ENCODE measurements at places on chromosomes 5 and 9. TPM values are rescaled to one million over a fixed set of nuclear protein-coding genes. Genes with fewer than 3 reads are reported as not detected.

PDE8B gene
- 4.3 TPM for total RNA-seq

NXNL2 gene
- 0.74 TPM for total RNA-seq

NKD2 gene
- 3.2 TPM for total RNA-seq

JAKMIP2 gene
- 8.2 TPM for total RNA-seq

DNAI1 gene
- total RNA-seq, result 0.52 TPM

DNA sequence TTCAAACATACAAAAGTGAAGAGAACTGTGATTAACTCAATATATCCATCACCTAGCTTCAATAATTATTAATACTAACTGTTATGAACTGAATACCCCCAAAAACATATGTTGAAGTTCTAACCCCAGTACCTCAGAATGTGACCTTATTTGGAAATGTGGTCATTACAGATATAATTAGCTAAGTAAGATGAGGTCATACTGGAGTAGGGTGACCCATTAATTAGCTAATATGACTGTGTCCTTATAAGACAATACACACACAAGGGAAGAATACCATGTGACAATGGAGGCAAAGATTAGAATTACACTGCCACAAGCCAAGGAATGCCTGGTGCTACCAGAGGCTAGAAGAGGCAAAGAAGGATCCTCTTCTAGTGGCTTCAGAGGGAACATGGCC lies 7.8 kb downstream of the RRAGA start:
- peaks cover 35% of the 10 kb centered on the region for H3K36me3 ChIP-seq
- no peaks in the 10 kb centered on the region for H3K27me3 ChIP-seq
- peak overlapping the region; percentile 3 for H3K27ac ChIP-seq
- no peaks in the 10 kb centered on the region for H3K4me1 ChIP-seq
- no peak overlapping the region for H3K4me3 ChIP-seq

DNA sequence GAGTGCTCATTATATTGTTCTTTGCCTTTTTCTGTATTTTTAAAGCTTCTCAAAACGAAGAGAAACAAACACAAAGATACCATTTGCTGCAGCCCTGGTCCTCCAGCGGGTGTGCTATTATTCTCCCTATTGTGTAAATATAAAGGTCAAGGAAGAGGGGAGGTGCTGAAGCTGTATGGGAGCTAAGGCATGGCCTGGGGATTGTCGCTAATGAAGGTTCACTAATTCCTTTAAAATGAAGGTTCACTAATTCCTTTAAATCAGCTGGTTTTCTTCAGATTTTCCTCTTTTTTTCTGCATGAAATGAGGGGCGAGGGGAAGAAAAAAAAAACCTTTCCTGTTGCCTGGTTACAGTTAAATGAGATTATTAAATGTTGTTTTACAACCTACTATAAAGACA lies 74.5 kb upstream of the MAP1B start:
- peak overlapping the region; percentile 81 for H3K27ac ChIP-seq
- no peaks in the 10 kb centered on the region for H3K27me3 ChIP-seq
- no peaks in the 10 kb centered on the region for H3K36me3 ChIP-seq
- DNase-seq, result peak; percentile 84
- H3K4me3 ChIP-seq, result peak overlapping the region; percentile 28
- peaks cover 63% of the 10 kb centered on the region for H3K4me1 ChIP-seq

GRCh38 chr9:100084734-100085133 lies 14.1 kb downstream of the ERP44 start:
- no peaks in the 10 kb centered on the region for H3K27me3 ChIP-seq
- H3K36me3 ChIP-seq, result no peaks in the 10 kb centered on the region
- no peak for DNase-seq

GRCh38 chr5:6705959-6706358 lies 7.3 kb upstream of the TENT4A start:
- H3K36me3 ChIP-seq, result no peaks in the 10 kb centered on the region
- peaks cover 13% of the 10 kb centered on the region for H3K27me3 ChIP-seq
- H3K27ac ChIP-seq, result no peak overlapping the region
- H3K4me3 ChIP-seq, result no peak overlapping the region

DNA sequence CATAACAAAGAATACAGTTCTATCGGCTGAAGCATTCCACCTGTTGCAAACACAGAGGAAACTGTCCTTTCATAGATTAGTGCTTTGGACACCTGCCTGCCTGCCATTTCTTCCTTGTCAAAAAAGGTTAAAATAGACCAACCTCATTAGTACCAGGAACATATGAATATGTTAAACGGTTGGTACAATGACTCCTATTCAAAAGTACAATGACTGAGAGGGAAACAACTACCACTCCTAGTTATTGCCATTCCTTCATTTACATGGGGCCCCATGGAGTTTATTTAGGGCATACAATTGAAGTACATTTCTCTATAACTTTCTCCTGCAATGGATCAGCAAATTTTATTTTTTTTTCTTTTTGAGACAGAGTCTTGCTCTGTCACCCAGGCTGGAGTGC lies 77.4 kb upstream of the PIP5K1B start:
- no peak for DNase-seq
- no peak overlapping the region for H3K4me3 ChIP-seq
- no peak overlapping the region for H3K27ac ChIP-seq
- H3K27me3 ChIP-seq, result peaks cover 17% of the 10 kb centered on the region
- H3K4me1 ChIP-seq, result no peaks in the 10 kb centered on the region

- H3K4me3 ChIP-seq, result no peak overlapping the region
- DNase-seq, result no peak
- H3K36me3 ChIP-seq, result no peaks in the 10 kb centered on the region
- H3K4me1 ChIP-seq, result no peaks in the 10 kb centered on the region
Observed at GRCh38 chr5:64299805-64300204, 134.2 kb downstream of the RNF180 start.

DNA sequence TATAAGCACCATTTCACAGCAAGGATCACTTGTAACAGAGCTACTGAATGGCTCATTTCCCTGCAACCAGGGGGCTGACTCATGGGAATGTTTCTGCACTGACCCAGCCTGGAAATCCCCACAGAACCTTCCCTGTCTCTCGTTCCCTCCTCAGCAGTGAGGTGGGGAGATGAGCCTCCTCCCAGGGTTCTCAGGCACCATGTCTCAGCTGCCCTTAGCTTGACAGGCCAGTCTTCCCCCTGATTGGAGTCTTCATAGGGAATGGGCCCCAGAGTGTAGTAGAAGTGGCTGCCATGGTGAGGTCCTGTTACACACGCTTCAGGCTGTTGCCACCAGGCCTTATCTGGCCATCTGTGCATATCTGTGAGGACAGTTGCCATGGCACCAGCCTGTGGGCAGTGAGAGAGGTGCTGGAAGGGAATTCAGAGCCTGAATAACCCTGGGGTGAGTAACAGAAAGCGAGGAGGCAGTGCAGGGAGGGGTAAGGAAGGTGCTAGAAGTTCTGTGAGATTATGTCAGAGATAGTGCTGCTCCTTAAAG lies 324.4 kb downstream of the ENC1 start:
- no peaks in the 10 kb centered on the region for H3K27me3 ChIP-seq
- H3K4me1 ChIP-seq, result peaks cover 5% of the 10 kb centered on the region
- peak; percentile 8 for DNase-seq
- H3K36me3 ChIP-seq, result no peaks in the 10 kb centered on the region
- no peak overlapping the region for H3K4me3 ChIP-seq
- no peak overlapping the region for H3K27ac ChIP-seq

DNA sequence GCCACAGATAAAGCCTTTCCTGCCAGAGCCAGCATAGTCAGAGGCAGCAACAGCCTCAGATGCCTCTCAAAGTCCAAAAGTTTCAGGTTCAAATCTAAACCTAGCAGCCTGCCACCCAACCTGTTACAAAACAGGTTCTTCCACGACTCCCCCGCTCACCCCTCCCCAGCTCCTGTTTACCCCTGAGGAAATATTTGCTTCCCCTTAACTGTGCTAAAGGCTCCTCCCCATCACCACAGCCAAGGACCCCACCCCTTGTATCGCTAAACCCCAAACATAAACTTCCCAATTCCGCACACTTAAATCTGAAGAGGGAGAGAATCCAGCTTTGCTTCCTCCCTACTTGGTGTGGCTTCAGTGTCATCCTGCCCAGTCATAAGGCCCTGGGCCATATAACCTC lies 15.4 kb upstream of the VDAC1 start:
- no peaks in the 10 kb centered on the region for H3K27me3 ChIP-seq
- no peak overlapping the region for H3K27ac ChIP-seq
- H3K4me3 ChIP-seq, result no peak overlapping the region

GRCh38 chr9:34139477-34140146 lies 13.1 kb upstream of the DCAF12 start:
- H3K27me3 ChIP-seq, result no peaks in the 10 kb centered on the region
- DNase-seq, result no peak
- no peak overlapping the region for H3K27ac ChIP-seq
- no peaks in the 10 kb centered on the region for H3K4me1 ChIP-seq

- no peaks in the 10 kb centered on the region for H3K27me3 ChIP-seq
- H3K4me3 ChIP-seq, result no peak overlapping the region
- H3K36me3 ChIP-seq, result no peaks in the 10 kb centered on the region
- DNase-seq, result peak; percentile 45
- H3K4me1 ChIP-seq, result peaks cover 6% of the 10 kb centered on the region
Observed at GRCh38 chr9:18795947-18796671, 236.9 kb downstream of the SAXO1 start.

GRCh38 chr5:107218457-107219193 lies 452.1 kb downstream of the EFNA5 start:
- H3K4me1 ChIP-seq, result no peaks in the 10 kb centered on the region
- no peak overlapping the region for H3K27ac ChIP-seq
- no peaks in the 10 kb centered on the region for H3K27me3 ChIP-seq
- no peak for DNase-seq

GRCh38 chr5:34484216-34484920 lies 171.8 kb upstream of the RAI14 start:
- DNase-seq, result no peak
- no peaks in the 10 kb centered on the region for H3K27me3 ChIP-seq
- H3K27ac ChIP-seq, result peak overlapping the region; percentile 49
- H3K4me3 ChIP-seq, result no peak overlapping the region
- peaks cover 26% of the 10 kb centered on the region for H3K4me1 ChIP-seq
- no peaks in the 10 kb centered on the region for H3K36me3 ChIP-seq

DNA sequence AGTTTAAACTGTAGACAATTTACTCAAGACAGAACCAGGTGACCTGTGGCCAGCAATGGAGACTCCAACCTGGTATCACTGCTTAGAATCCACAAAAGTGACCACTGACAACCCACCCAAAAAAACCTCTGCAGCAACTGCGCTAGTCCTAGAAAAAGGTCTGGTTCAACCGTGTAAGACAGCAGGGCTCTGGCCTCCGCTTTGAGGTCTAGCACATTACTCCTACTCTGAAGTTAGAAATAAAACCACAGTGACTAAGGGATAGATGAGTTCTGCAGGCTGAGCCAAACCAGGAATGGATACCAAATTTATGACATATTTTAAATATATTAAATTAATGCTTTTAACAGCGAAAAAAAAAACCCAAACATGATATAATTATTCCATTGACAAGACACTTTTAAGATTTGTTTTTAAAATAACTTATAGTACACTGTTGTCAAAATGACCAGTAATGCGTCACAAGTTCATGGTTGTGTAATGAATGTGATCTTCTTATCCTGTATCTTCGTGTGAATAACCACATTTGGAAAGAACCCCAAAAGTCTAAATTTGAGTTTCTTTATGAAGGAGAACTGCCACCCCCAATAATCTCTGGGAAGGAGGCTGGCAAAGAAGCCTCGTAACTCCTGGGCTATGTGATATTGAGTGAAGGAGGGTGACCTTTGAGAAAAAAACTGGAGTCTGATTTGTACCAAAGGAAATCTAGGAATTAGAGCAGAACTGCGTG lies 101.9 kb upstream of the SLC44A1 start:
- no peak overlapping the region for H3K4me3 ChIP-seq
- no peak for DNase-seq
- no peaks in the 10 kb centered on the region for H3K36me3 ChIP-seq
